Type B pancreatic cell (in vitro differentiated cells): ENCODE measurements at places on chromosomes 16 and 17. TPM values are rescaled to one million over a fixed set of nuclear protein-coding genes. Genes with fewer than 3 reads are reported as not detected.

- peak overlapping the region; percentile 30 for H3K27ac ChIP-seq
- peaks cover 81% of the 10 kb centered on the region for H3K27me3 ChIP-seq
- H3K4me3 ChIP-seq, result no peak overlapping the region
- no peaks in the 10 kb centered on the region for H3K4me1 ChIP-seq
- no peak for DNase-seq
These were observed 7.8 kb upstream of the IRF8 start for GRCh38 chr16:85891033-85891775.

GRCh38 chr17:48295362-48296288, 134.4 kb downstream of the SKAP1 start:
- H3K36me3 ChIP-seq, result no peaks in the 10 kb centered on the region
- no peak for DNase-seq
- H3K4me3 ChIP-seq, result peak overlapping the region; percentile 29
- H3K27ac ChIP-seq, result peak overlapping the region; percentile 80

The CTRB2 gene
- total RNA-seq, result not detected in 2 replicates

The PNMT gene
- total RNA-seq, result 3.3 and 5.4 TPM in 2 replicates
